GM23248 (cell line): ENCODE measurements at places on chromosomes 6 and 20.

- no peak for DNase-seq
These were observed 80.9 kb upstream of the TOX2 start for GRCh38 chr20:43833511-43834395.

GRCh38 chr6:46867411-46867810, 54.3 kb downstream of the ADGRF5 start:
- peak; percentile 28 for DNase-seq

- no peak for DNase-seq
These were observed 76.3 kb downstream of the BCAS1 start for GRCh38 chr20:53994088-53994487.

DNA sequence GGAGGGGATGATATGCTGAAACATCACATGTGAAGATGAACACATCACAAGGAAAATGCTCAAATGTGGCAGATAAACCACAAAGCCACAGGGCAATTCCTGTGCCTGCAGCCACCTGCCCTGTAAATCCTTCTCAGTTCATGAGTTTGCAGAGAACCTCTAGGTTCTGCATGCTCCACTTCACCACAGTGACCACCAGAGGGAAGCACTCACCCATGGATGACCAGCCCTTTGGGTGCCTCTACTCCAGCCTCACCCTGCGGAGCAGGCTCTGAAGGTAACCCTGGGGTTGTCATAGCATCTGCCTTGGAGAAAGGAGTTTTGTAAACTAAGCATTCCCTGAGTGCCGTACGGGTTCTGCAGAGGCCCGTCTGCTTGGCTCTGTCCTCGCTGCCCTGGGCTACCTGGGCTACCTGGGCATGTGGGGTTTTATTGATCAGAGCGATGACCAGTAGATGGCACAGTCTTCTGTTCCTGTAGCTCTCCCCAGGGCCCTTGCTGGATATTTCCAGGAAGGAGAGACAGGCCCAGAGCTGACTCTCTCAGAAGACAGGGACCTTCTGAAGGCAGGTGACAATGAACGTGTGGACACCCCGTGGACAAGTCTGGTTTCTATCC, 31.7 kb upstream of the CST1 start:
- DNase-seq = peak; percentile 49

- DNase-seq = peak; percentile 63
These were observed 20.2 kb upstream of the MDGA1 start for GRCh38 chr6:37717836-37718251.

DNA sequence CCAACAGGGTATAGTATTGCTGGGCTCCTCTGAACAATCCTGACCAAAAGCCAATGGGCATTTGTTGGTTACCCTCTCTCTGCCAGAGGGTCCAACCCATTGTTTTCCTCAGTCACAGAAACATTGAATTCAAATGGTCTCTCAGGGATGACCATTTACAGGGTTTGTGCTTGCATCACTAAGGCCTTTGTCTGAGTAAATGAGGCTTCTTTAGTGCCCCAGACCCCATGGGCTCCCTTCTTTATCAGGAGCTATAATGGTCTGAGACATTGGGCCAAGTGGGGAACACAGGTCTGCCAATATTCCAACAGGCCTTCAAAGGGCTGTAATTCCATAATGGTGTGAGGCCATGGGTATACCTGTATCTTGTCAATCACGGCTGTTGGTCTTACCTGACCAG, 27.1 kb downstream of the GSTA2 start:
- no peak for DNase-seq

DNA sequence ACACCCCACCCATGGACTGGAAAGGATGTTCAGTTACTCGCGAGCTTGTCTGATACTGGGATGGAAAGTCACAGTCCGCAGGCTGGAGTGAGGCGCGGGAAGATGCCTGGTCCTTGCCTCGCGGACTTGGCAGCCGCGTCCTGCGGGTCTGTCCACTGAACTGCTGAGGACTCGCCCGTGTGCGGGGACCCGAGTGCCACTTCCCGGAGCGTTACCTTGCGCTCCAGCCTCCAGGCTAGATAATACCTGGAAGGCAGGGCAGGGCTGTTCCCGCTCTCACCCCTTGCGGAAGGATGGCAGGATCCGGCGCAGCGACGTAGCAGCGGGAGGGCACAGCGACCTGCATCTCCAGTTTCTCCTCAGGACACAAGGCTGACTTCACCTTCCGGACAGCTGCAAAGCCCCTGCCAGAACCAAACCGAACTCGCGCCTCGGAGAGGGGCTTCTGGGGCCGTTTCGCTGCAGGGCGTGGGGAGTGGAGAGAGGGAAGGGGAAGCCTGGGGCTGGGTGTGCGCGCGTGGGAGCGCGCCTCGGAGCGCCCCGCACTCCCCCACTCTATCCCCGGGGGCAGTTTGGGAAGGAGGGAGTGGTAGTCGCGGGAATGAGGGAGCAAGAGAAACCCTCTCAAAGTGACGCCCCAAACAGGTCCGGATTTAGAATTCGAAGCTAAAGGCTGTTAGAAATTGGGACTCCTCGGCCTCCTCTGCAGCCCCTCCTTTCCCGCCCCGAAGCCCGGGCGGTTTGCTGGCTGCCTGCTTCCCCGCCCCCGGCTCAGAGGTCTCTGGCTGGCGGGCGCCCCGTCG, at the start of gene KCNQ5:
KCNQ5 (plus strand) TSS at position 774 of the 803 bp plus-strand sequence.
- DNase-seq = peak; percentile 67

GRCh38 chr6:45592991-45593390, 215.3 kb upstream of the SUPT3H start:
- no peak for DNase-seq

GRCh38 chr6:119768201-119768600, 418.6 kb upstream of the MAN1A1 start:
- DNase-seq = no peak

GRCh38 chr6:90098627-90099026, 198.0 kb downstream of the BACH2 start:
- peak; percentile 15 for DNase-seq

DNA sequence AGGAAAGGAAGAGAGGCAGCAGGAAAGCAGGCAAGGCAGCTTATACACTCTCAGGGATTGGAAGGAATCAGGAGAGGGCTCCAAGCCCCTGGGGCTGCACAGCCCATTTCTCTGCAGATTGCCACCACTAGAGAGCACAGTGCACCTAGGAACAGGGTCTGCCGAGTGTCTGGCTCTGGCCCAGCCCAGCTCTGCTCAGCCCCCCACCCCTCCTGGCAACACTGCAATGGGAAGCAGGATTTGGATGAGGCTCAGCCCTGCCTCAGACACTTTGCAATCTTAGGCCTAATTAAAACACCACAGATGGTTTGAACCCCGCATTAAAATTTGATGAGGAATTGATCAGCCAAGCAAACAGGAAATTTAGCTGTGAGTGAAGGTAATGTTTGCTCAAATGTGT, 252.7 kb downstream of the DHX35 start:
- DNase-seq = no peak
